Lung microvascular endothelial cell (primary cell): ENCODE measurements at places on chromosomes 2 and 18. TPM values are rescaled to one million over a fixed set of nuclear protein-coding genes. Genes with fewer than 3 reads are reported as not detected.

COPS8 gene
- 45.4 and 53.0 TPM in 2 replicates for total RNA-seq

MITD1 gene
- 16.6 and 18.5 TPM in 2 replicates for total RNA-seq

CIB4 gene
- total RNA-seq: not detected in 2 replicates

EVX2 gene
- total RNA-seq: not detected in 2 replicates

SNED1 gene
- total RNA-seq: 8.3 and 17.9 TPM in 2 replicates

MDH1B gene
- under 0.01 TPM in 1 of 2 replicates, not detected in the other for total RNA-seq

G6PC2 gene
- total RNA-seq: not detected in 2 replicates

ADCYAP1 gene
- total RNA-seq: not detected in 2 replicates
